Stomach (tissue), 19 donors: ENCODE measurements at places on chromosomes 12 and 14. TPM values are rescaled to one million over a fixed set of nuclear protein-coding genes. Genes with fewer than 3 reads are reported as not detected.

DNA sequence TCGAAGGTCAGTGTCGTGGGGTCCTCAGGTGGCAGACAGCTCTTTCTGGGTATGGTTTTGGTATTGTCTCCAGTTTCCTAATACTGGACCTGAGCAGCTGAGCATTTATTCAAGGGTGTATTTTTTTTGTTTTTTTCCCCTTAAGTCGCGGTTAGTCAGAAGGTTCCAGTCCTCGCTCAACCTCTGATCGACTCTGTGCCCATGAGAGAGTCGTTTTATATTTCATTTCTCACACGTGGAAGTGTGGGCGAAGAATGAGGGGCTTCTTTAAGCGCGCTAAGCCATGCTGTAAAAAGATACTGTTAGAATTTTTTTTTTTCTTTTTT, 499 bp downstream of the MIPOL1 start:
- DNase-seq = no peak
- peak overlapping the region; percentile 63 for H3K4me3 ChIP-seq
- peaks cover 16% of the 10 kb centered on the region for H3K4me1 ChIP-seq
- peak overlapping the region; percentile 88 for H3K27ac ChIP-seq

The PRB2 gene
- not detected for total RNA-seq

DNA sequence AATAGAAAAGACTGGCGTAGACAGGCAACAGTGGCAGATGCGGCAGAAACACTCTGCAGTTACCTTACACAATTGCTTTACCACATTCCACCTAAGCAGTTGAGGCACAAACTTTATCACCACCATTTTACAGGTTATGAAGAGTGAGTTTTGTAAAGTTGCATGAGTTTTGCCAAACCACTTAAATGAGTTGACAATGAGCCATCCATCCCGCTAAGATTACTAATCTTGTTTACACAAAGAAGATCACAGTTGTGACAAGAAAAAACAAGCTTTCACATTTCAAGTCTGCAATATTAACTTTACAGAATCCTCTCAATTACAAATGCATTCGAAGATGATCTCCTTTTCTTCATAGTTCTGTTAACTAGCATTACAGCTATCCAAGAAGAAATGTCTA, 1.8 kb downstream of the TMCC3 start:
- H3K27me3 ChIP-seq = no peaks in the 10 kb centered on the region
- H3K36me3 ChIP-seq = no peaks in the 10 kb centered on the region
- H3K4me1 ChIP-seq = peaks cover 20% of the 10 kb centered on the region

- H3K4me1 ChIP-seq = no peaks in the 10 kb centered on the region
- no peaks in the 10 kb centered on the region for H3K36me3 ChIP-seq
- H3K27ac ChIP-seq = no peak overlapping the region
- no peak for DNase-seq
- H3K4me3 ChIP-seq = no peak overlapping the region
Observed at GRCh38 chr12:26239122-26239851, 43.9 kb downstream of the SSPN start.

- no peaks in the 10 kb centered on the region for H3K27me3 ChIP-seq
- H3K4me1 ChIP-seq = no peaks in the 10 kb centered on the region
- no peak for DNase-seq
- H3K36me3 ChIP-seq = no peaks in the 10 kb centered on the region
- no peak overlapping the region for H3K27ac ChIP-seq
Observed at GRCh38 chr12:80157645-80158044, 58.3 kb downstream of the OTOGL start.

GRCh38 chr14:77310026-77310425, 10.7 kb downstream of the POMT2 start:
- DNase-seq = no peak
- no peaks in the 10 kb centered on the region for H3K27me3 ChIP-seq
- no peak overlapping the region for H3K27ac ChIP-seq
- H3K4me3 ChIP-seq = no peak overlapping the region
- H3K36me3 ChIP-seq = peaks cover 17% of the 10 kb centered on the region

The DAO gene
- total RNA-seq = not detected

The SCNN1A gene
- total RNA-seq = 284 TPM

DNA sequence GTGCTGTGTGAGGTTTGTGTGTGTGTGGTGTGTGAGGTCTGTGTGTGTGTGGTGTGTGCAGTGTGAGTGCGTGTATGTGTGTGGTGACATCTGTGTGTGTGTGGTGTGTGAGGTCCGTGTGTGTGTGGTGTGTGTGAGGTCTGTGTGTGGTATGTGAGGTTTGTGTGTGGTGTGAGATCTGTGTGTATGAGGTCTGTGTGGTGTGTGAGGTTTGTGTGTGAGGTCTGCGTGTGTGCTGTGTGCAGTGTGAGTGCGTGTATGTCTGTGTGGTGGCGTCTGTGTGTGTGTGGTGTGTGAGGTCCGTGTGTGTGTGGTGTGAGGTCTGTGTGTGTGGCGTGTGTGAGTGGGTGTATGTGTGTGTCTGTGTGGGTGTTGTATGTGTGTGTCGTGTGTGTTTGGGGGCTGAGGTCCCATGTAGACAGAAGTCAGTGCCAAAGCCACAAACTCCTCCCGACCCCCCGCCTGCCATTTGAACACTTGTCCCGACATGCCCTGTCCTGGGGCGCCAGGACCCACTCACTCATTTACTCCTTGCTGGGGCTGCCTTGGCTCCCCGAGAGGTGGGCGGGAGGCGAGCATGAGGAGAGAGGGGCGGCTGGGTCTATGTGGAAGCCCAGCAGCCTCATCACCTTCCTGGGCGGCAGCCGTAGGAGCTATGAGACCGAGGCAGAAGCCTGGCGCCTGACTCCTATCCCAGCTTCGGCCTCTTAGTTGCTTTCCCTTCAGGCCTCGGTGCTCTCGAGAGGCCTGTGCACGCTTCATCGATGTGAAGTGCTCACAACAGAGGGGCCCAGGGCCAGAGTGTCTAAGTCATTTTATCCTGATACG, 20.5 kb downstream of the RILPL1 start:
- no peak for DNase-seq
- H3K27me3 ChIP-seq = no peaks in the 10 kb centered on the region
- H3K27ac ChIP-seq = no peak overlapping the region
- H3K4me3 ChIP-seq = no peak overlapping the region
- H3K36me3 ChIP-seq = peaks cover 35% of the 10 kb centered on the region

GRCh38 chr12:62900686-62901272, 34.2 kb downstream of the PPM1H start:
- H3K4me3 ChIP-seq = no peak overlapping the region
- peaks cover 6% of the 10 kb centered on the region for H3K4me1 ChIP-seq
- H3K27ac ChIP-seq = peak overlapping the region; percentile 4
- H3K27me3 ChIP-seq = no peaks in the 10 kb centered on the region

DNA sequence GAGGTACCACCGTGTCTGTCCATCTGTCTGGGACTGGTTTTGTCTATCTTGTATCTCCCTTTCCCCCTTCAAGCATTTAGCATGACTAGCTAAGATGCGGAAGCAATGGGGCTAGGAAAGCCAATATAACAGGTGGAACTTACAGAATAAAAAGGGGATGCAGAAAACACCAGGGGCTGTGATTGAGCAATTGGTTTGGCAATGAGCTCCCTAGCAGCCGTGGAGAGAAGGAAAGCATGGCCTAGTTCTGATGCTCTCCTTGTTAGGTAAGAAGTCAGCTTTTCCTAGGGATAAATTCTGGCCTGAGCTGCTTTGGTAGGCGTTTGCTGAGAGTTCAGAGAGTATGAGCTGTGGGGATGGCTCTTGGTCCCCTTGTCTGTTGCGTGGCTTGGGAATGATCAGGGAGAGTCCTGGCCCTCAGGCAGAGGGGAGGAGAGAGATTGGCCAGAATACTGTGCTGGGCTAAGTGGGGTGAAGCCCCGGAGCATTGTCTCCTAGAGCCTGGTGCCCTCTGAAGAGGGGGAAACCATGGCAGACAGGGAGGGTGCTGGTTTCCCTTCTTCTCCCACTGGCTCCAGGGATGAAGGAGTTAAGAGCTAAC, 7.1 kb downstream of the SETD1B start:
- H3K4me1 ChIP-seq = peaks cover 85% of the 10 kb centered on the region
- peak overlapping the region; percentile 60 for H3K4me3 ChIP-seq
- no peaks in the 10 kb centered on the region for H3K27me3 ChIP-seq
- H3K36me3 ChIP-seq = peaks cover 49% of the 10 kb centered on the region

The KRT79 gene
- not detected for total RNA-seq

The CPNE6 gene
- not detected for total RNA-seq

DNA sequence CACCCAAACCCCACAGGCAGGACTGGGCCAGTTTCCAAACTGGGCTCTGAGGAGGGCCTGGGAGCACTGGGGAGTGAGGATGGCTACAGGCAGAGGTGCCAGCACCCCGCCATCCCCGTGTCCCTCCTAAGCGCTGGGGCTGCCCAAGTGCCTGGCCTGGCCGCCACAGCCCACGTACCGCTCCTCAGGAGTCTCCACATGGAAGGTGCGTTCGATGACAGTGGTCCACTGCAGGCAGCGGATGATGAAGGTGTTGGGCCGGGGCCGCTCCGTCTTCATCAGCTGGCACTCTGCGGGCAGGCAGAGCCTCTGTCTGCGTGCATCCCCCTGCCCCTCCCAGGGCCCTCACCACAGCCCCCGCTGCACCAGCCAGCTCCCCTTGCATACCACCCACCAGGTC, 19.1 kb downstream of the AKT1 start:
- H3K27me3 ChIP-seq = no peaks in the 10 kb centered on the region
- no peak overlapping the region for H3K27ac ChIP-seq
- no peak for DNase-seq
- H3K4me3 ChIP-seq = no peak overlapping the region
- peaks cover 74% of the 10 kb centered on the region for H3K36me3 ChIP-seq
- H3K4me1 ChIP-seq = peaks cover 54% of the 10 kb centered on the region

The KCNMB4 gene
- not detected for total RNA-seq

DNA sequence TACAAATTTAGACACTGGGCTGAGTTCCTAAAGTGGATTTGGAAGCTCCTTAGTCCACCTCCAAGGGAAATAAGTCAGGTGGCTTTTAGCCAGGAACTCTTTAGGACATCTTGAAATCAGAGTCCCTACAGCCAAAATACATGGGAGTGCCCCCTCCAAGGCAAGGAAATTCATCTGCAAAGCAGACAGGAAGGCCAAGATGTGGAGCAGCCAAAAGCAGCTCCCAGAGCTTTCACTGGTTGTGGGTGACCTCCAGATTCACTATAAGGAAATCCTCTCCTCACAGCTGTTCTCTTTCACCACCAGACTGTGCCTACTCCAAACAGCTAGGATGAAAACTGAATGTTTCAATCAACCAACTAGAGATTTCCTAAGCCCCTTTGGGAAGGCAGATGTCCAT, 6.6 kb downstream of the TTC9 start:
- no peak overlapping the region for H3K27ac ChIP-seq
- H3K27me3 ChIP-seq = no peaks in the 10 kb centered on the region
- DNase-seq = no peak
- no peak overlapping the region for H3K4me3 ChIP-seq
- H3K36me3 ChIP-seq = no peaks in the 10 kb centered on the region

- H3K27me3 ChIP-seq = no peaks in the 10 kb centered on the region
- no peaks in the 10 kb centered on the region for H3K36me3 ChIP-seq
- no peak overlapping the region for H3K27ac ChIP-seq
Observed at GRCh38 chr12:2152134-2152533, 99.3 kb downstream of the CACNA1C start.

DNA sequence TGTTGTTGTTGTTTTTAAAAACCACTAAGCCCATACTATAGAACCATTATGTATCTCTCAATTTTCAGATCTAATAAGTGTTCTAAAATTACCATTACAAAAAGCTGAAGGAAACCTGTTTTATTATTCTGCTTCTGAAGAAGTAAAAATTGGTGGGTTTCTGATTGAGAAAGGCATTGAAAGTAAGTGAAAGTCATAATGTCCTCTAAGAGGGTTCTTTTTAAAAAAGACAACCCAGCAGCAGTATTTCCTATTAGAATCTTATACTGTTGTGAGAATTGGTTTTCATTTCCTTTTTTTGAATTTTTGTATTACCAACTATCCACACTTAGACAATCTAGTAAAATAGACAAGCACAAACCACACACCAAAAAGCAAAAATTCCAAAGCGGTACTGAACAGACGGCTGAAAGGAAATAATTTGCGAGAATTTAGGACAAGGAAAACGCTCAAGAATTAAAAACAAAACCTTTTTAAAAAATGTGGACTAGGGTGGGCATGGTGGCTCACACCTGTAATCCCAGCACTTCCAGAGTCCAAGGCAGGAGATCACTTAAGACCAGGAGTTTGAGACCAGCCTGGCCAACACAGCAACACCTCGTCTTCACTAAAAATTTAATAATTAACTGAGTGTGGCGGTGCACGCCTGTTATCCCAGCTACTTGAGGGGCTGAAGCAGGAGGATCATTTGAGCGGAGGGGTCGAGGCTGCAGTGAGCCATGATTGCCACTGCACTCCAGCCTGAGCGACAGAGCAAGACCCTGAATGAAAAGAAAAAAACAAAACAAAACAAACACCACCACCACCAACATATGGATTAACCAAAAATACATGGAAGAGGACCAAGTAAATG, 66.7 kb upstream of the AP4S1 start:
- H3K27me3 ChIP-seq = no peaks in the 10 kb centered on the region
- H3K27ac ChIP-seq = no peak overlapping the region
- H3K36me3 ChIP-seq = no peaks in the 10 kb centered on the region
- no peak overlapping the region for H3K4me3 ChIP-seq

The CMKLR1 gene
- total RNA-seq = 2.0 TPM

The KLRC1 gene
- total RNA-seq = not detected

The HOXC10 gene
- total RNA-seq = not detected

The CFAP251 gene
- 1.3 TPM for total RNA-seq

The NYNRIN gene
- total RNA-seq = 16.0 TPM

- no peaks in the 10 kb centered on the region for H3K4me1 ChIP-seq
- no peak overlapping the region for H3K27ac ChIP-seq
- no peak overlapping the region for H3K4me3 ChIP-seq
- no peaks in the 10 kb centered on the region for H3K27me3 ChIP-seq
Observed at GRCh38 chr12:29771786-29772185, 12.0 kb downstream of the TMTC1 start.

The CDK17 gene
- total RNA-seq = 47.7 TPM

The LRP1-AS gene
- not detected for total RNA-seq

- H3K4me1 ChIP-seq = peaks cover 51% of the 10 kb centered on the region
- peaks cover 9% of the 10 kb centered on the region for H3K36me3 ChIP-seq
- H3K4me3 ChIP-seq = peak overlapping the region; percentile 83
- no peak for DNase-seq
Observed at GRCh38 chr14:60981633-60982455, 799 bp downstream of the SLC38A6 start.

The WASHC3 gene
- 56.4 TPM for total RNA-seq

The DPPA3 gene
- total RNA-seq = not detected

- DNase-seq = no peak
- H3K27me3 ChIP-seq = no peaks in the 10 kb centered on the region
Observed at GRCh38 chr12:39412210-39412609, 30.7 kb downstream of the KIF21A start.

GRCh38 chr12:20426957-20427356, 58.6 kb downstream of the PDE3A start:
- DNase-seq = no peak
- H3K36me3 ChIP-seq = no peaks in the 10 kb centered on the region
- no peak overlapping the region for H3K4me3 ChIP-seq
- H3K27me3 ChIP-seq = no peaks in the 10 kb centered on the region
- no peak overlapping the region for H3K27ac ChIP-seq

GRCh38 chr14:93967637-93968250, 8.6 kb downstream of the ASB2 start:
- DNase-seq = no peak
- peaks cover 14% of the 10 kb centered on the region for H3K4me1 ChIP-seq
- no peaks in the 10 kb centered on the region for H3K36me3 ChIP-seq
- H3K4me3 ChIP-seq = no peak overlapping the region
